Left ventricle myocardium inferior (tissue), 1 donor: ENCODE measurements at places on chromosomes 4 and X.

GRCh38 chr4:80788798-80789197 lies 241.7 kb upstream of the BMP3 start:
- no peak for DNase-seq

GRCh38 chr4:22637306-22637705 lies 55.4 kb upstream of the GBA3 start:
- no peak for DNase-seq

DNA sequence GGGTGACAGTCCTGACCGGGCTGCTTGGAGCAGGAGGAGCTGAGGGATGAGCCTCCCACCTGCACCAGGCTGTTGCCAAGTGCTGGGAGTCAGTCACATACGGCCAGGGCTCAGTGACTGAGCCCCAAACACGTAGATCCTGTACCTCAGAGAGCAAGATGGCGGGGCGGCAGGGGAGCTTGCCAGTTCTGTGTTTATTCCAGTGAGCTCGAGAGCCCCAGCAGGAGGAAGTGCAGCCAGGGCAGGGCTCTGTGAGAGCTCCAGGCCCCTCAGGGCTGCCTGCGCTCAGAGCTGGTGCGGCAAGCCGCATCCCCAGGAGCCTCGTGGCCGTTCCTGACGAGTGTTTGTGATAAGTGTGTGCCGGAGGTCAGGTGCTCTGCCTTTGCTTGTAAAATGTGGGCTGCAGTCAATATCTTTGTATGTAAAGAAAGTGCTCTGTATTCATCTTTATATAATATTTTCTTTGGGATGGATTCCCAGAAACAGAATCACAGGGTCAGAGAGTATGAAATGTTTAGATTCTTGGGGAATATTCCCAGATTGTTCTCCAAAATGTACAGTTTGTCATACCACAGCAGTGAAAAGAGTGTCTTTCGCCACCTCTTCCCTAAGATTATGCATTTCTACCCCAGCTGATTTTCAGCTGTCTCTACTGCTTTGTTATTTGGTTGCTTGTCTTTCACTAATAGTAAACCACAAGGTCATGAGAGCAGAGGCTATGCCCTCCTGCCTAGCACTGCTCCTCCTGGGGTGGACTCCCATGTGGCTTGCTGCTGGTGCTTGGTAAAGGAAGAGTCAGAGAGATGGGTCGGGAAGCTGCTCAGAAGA lies 50.3 kb downstream of the NELFA start:
- DNase-seq: no peak

GRCh38 chr4:7254736-7255487 lies 62.6 kb downstream of the SORCS2 start:
- peak; percentile 42 for DNase-seq

DNA sequence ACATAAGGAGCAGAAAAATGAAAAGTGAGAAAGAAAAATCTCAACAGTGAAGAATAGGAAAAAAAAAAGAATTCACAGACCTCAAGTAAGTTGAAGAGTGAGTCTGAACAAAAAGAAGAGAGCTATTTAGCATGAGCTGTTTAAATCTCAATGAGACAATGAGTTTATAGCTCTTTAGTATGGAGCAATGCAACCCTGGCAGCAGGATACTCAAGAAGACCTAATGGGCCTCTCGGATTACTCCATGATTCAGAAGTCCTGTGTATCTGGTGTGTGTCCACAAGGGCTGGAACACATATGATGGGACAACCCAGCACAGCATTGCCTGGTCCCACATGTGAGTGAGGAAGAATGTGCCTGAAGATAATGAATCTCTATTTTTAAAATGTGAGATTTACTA lies 563.1 kb upstream of the INTU start:
- DNase-seq: no peak

GRCh38 chrX:72609313-72609712 lies 36.7 kb upstream of the HDAC8 start:
- DNase-seq: no peak

GRCh38 chr4:98689507-98690174 lies 31.2 kb upstream of the TSPAN5 start:
- DNase-seq: no peak

GRCh38 chr4:7335344-7336066 lies 99.2 kb downstream of the PSAPL1 start:
- peak; percentile 44 for DNase-seq

DNA sequence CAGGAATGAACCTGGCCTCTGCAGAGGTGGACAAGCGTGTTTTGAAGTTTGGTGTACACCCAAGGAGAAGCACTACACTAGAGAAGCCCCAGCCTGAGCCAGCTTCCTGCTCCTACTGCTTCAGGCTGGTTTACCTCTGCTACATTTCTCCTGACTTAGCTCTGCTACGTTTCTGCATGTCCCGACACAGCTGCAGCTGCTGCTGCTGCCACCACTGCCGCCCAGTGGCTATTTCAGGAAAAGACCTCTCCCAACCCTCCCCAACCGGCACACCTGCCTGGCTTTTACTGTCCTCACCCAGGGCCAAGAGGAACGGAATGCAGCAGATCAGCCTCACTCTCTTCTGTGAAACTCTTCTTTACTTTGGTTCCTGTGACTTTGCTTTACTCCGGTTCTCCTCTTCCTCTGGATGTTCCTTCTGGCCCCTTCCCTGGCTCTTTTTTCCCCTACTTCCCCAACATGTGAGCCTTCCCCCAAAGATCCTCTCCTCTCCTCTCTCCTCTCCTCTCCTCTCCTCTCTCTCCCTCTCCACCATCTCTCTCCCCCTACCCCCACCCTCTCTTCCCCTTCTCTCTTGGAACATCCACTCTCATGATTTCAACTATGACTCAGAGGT lies 3.1 kb upstream of the P2RY4 start:
- DNase-seq: peak; percentile 18

DNA sequence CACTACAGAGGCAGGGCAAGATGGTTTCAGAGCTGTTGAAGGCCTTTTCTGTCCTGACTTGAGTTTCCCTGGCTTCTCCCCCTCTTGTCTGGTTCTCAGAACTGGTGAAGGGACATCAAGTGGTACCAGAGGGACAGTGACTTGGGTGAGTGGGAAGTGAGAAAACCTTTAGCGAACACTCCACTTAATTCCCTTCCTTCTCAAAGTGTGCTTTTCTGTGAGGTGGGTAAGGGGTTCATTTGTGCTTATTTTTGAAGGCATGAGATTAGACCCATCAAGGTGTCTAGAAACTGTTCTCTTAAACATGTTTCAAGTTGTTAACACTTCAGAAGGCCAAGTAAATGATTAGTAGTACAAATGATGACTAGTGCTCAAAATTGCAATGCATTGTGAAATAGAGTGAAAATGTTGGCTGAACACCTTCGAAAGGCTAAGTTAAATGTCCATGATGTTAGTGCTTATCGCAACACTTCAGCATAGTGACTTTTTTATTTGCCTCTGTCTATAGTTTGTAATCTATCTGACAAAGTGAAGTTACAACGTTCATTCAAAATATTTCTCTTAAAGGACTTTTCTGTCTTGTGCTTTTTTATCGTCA lies 2.8 kb downstream of the AREG start:
- DNase-seq: no peak

- no peak for DNase-seq
These were observed 24.7 kb upstream of the PBDC1 start for GRCh38 chrX:76148041-76148665.

- DNase-seq: no peak
These were observed 40.4 kb upstream of the CYP4V2 start for GRCh38 chr4:186150926-186151325.

DNA sequence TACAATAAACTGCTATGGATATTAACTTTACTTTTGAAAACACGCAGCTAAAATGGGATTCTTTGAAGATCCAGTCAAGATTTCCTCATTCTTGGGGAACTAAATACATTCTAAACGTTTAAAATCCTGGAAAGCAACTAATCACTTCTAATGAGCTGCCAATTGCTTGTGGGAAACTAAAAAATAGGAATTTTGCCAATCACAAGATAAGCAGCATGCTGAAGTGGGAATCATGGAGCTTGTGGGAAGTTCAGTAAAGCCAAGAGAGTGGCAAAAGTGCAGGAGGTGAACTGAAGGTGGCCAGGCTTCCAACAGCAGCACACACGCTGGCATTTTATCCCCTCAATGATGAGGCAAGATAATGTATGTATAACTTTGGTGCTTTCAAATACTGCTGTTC lies 133.0 kb downstream of the GPC3 start:
- no peak for DNase-seq

DNA sequence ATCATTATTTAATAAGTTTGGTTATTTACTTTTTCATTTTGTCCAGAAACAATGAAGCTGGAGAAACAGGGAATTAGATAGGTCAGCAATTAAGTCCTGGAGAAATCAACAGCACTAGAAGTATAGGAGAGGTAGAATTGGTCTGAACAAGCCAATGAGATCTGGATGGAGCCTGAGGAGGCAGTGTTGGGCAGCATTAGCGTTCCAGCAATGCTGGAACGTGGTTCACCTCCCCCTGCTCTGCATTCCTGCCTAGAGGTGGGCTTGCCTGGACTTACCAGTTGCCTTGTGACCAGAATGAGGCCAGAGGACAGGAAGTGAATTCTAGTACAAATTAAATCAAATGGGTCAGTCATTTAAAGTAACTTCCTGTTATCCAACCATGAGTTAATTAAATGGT lies 4.6 kb downstream of the RASSF6 start:
- DNase-seq: no peak

DNA sequence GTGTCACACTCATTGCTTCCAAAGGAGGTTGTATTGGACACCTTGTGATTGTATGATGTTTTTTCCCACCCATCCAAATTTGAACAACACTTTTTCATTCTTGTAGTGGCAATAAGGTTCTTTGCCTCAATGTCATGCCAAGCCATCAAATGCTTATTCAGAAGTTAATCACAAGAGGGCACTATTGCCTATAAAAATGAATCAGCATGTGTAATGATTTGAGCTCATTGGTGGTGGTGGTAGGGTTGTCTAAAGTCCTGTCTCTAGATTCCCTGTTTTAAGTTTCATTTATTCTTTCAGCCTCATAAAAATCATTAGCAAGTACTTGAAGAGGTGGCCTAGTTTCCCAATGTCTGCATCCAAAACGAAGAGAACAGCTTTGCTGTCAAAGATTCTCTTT lies 37.0 kb downstream of the IRS4 start:
- no peak for DNase-seq

DNA sequence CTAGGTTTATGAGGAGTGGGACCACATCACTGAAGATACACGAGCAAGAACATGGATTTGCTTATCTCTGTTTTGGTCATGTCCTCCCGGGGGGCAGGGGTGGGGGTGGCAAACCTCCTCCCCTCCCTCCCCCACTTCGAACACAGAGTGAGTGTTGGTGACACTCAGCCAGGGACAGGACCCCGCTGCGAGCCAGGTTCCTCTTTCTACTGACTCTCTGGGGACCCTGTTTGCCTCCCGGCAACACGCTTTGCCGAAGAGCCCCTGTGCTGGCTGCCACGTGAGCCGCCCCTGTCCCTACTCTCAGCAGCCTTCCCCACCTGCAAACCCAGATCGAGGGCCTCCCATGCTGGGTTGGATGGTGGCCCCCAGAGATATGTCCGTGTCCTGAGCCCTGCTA lies 34.7 kb downstream of the P2RY8 start:
- DNase-seq: no peak

DNA sequence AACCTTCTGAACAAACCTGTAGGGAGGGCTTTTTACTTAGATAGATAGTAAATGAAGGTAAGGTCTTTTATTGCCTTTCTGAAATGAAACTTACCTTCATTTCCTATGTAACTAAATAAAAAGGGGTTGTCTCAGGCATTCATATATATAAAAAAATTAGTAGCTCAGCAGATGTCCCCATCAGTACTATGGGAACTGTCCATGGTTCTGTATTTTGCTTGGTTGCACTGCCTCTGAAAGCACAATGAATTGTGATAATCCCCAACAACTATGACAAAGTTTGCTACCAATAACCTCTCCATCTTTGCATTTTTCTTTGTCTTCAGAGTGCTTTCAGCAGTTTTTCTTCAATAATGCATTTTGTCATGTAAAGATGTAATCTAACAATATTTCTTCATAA lies 222.4 kb downstream of the SLIT2 start:
- DNase-seq: no peak

- no peak for DNase-seq
These were observed 278.4 kb downstream of the IL15 start for GRCh38 chr4:141914746-141915145.

DNA sequence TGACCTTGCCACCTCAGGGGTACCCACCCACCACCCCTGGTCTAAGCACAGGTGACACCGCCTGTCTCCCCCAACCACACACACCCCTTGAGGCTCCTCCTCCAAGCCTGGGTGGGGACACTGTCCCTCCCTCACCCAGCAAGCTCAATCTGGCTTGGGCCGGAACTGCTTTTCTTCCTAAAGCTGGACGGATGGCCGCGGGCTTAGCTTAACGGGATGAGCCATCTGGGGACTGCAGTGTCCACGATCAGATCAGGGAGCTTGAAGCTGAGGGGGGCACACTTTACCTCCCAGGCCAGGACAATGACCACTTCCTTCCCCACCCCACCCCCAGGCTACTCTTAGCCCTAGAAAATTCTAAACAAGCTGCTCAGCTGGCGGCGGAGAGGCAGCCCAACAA lies 1.0 kb upstream of the SLC6A8 start:
- DNase-seq: no peak

DNA sequence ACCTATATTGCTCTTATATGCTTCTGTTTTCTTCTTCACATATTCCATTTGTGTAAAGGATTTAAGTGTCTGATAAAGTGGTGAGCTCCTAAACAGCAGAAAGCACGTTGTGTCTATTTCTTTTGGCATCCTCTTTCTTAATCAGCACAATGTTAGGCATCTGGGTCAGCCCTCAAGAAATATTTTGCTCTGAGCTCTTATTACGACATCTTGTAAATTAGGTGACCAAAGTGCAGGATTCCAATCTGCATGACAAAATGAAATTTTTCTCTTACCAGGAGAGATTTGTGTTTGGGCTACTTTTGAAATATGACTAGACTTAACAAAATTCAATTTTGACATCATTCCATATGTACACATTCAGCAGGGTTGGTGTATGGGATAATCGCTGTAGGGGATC lies 210.0 kb upstream of the IGFBP7 start:
- no peak for DNase-seq
